Cerebellum (tissue), 4 donors: ENCODE measurements at places on chromosomes 6 and 20. TPM values are rescaled to one million over a fixed set of nuclear protein-coding genes. Genes with fewer than 3 reads are reported as not detected.

The CFAP206 gene
- total RNA-seq, result 6.5 TPM

The SLC22A7 gene
- 0.36 TPM for total RNA-seq

The FHL5 gene
- total RNA-seq, result 6.4 TPM

The MCHR2 gene
- 0.91 TPM for total RNA-seq

The PPP1R16B gene
- total RNA-seq, result 13.0 TPM

The MUC22 gene
- not detected for total RNA-seq

The CCN2 gene
- 8.5 TPM for total RNA-seq

The SLC35D3 gene
- 0.36 TPM for total RNA-seq

The RPS18 gene
- total RNA-seq, result 1,193 TPM

The ANKS1A gene
- total RNA-seq, result 54.9 TPM

The PPP1R14C gene
- 30.2 TPM for total RNA-seq

The SCGN gene
- total RNA-seq, result 0.36 TPM

The VSX1 gene
- total RNA-seq, result 0.18 TPM

The DEFB129 gene
- total RNA-seq, result not detected

The OSER1 gene
- 21.7 TPM for total RNA-seq

The ZNF831 gene
- total RNA-seq, result not detected

The KHDC1L gene
- total RNA-seq, result not detected

The PSORS1C1 gene
- total RNA-seq, result not detected

The CCM2L gene
- total RNA-seq, result 4.8 TPM

The RAB44 gene
- total RNA-seq, result not detected

The CRISP2 gene
- total RNA-seq, result 0.54 TPM

The MAP7 gene
- total RNA-seq, result 7.9 TPM

The NDUFAF5 gene
- 39.2 TPM for total RNA-seq

The ALDH5A1 gene
- 18.6 TPM for total RNA-seq

The PLCB4 gene
- 36.4 TPM for total RNA-seq

The GSTA2 gene
- total RNA-seq, result not detected

The C6orf58 gene
- not detected for total RNA-seq

The SAPCD1 gene
- not detected for total RNA-seq

The ZBTB22 gene
- 17.7 TPM for total RNA-seq

The SMLR1 gene
- not detected for total RNA-seq

The CRYBG1 gene
- 0.91 TPM for total RNA-seq

The CTCFL gene
- total RNA-seq, result not detected

The ADGRF1 gene
- under 0.01 TPM for total RNA-seq

The SUMO4 gene
- 12.2 TPM for total RNA-seq

The BPIFB4 gene
- total RNA-seq, result not detected

The EGFL8 gene
- total RNA-seq, result 7.5 TPM

The TMEM74B gene
- 6.4 TPM for total RNA-seq

The STAU1 gene
- total RNA-seq, result 36.0 TPM

The CTAGE9 gene
- not detected for total RNA-seq

The SOBP gene
- 30.9 TPM for total RNA-seq

The KHDRBS2 gene
- 35.1 TPM for total RNA-seq

The GATA5 gene
- total RNA-seq, result not detected

The SLC35F1 gene
- 49.6 TPM for total RNA-seq

The TSPO2 gene
- not detected for total RNA-seq

The KCNG1 gene
- total RNA-seq, result 3.5 TPM

The OXT gene
- total RNA-seq, result not detected

The SIRPD gene
- total RNA-seq, result not detected

The DDX43 gene
- total RNA-seq, result 0.54 TPM
